ENCODE measurements at places on chromosomes 5 and 9.

DNA sequence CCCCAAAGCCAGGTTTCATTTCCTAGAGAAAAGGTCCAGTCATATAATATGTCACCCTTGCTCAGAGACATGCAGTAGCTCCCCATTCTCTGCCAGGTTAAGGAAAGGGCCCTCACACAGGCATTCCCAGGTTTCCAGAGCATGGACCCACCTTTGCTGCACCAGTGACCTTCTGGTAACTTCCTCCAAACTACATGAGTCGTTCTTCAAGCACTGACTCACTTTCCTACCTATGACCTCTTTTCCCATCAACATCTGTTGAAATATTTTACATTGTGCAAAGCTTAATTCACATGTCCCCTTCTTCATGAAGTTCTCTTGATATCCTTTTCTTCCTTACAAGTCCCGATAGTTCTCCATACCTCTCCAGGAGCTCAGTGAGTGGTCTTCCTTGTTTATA is 25.9 kb downstream of the SH3TC2 start:
- no peak for DNase-seq

DNA sequence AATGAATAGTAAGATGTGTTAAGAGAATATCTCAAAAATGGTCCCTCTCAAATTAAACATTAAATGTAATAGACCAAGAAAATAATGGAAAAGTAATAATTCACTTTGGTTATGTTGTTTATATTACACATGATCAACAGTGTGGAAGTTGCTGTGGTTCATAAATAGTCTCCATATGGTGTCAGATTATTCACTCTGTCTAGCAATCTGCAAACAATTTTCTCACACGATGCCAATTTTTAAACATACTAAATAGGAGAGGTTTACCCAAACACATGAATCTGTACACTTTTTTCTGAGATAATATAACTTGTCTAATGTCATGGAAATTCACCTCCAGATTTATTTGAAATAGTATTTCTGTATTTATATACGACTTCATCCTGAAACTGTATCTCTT is 217.4 kb upstream of the FBXL7 start:
- DNase-seq = no peak

DNA sequence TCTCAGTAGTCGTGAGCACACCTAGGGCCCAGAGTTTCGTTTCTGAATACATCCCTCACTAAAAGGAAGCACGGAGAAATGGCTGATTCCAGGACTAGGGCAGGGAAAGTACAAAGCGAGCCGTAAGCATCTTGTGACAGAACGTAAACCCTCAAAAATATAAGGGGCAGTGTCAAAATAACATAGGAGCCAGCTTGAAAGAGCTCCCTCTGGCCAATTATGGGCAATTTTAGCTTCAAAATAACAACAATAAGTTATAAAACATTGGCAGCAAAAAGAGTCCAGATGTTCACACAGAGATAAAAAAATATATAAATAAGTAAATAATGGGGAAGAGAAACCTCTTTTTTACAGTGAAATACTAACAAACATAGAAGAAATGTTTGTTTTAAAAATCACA is 18.5 kb upstream of the GLIS3 start:
- DNase-seq = no peak

GRCh38 chr5:150038547-150038946 is 38.0 kb downstream of the HMGXB3 start:
- no peak for DNase-seq

GRCh38 chr5:84213861-84214260 is 170.8 kb downstream of the EDIL3 start:
- DNase-seq = no peak

DNA sequence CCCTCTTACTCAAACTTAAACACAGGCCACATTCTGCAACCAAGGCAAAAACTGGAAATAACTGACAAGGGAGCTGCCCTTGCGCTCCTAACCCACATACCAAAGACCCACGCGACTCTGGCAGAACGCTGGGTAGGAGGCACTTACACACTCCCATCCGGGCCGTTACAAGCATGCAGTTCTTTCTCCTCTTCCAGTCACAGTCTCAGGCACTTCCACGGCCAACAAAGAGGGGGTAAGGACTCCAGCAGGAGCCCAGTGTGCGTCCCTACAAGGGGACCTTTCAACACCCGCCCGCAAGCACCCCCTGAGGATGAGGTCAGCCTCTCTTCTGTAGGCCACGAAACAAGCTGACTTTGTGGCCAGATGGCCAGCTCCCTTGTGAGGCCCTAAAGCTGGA is 57.4 kb downstream of the SERINC5 start:
- DNase-seq = no peak

GRCh38 chr5:60961685-60962084 is 16.7 kb downstream of the NDUFAF2 start:
- no peak for DNase-seq

GRCh38 chr5:123154886-123155445 is 65.9 kb downstream of the PRDM6 start:
- no peak for DNase-seq

DNA sequence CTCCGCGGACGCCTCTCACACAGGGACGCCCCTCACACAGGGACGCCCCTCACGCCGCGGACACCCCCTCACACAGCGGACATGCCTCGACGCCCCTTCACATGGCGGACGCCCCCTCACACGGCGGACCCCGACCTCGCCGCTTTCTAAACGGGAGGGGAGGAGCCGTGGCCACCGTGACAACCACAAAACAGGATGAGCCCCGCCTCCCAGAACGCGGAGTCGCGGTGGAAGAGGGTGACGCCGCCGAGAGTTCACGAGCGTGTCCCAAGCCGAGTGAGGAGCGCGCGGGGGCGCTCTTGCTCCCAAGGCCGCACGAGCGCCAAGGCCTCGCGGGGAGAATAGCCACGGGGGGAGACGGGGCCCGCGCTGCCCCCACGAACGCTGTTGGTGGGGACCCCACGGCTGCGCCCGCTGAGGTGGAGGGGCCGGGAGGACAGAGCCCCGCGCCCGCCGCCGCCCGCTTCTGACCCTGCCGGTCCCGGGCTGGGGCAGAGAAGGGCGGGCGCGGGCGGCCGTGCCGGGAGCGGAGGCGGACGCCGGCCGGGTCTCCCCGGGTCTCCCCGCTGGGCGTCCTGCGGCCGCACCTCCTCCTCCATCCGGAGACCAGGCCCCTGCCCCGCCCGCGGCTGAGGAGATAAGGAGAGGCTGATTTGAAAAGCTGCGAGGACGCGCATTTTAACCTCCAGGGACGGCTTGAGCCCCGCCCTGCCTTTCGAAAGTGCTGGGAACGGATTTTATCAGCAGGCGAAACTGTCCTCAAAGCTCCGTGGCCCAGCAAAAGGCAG is 3.9 kb upstream of the NKD2 start:
- peak; percentile 61 for DNase-seq

GRCh38 chr5:31987985-31988710 is 186.0 kb downstream of the GOLPH3 start:
- no peak for DNase-seq

DNA sequence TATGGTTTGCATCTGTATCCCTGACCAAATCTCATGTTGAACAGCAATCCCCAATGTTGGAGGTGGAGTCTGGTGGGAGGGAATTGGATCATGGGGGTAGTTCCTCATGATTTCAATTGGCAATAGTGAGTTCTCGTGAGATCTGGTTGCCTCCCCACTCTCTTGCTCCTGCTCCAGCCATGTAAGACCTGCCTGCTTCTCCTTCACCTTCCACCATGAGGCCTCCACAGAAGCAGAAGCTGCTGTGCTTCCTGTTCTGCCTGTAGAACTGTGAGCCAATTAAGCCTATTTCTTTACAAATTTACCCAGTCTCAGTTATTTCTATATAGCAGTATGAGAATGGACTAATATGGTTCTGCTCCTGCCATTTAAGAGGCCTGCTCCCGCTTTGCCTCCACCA is 32.9 kb downstream of the SCAI start:
- no peak for DNase-seq

- DNase-seq = no peak
Measured at GRCh38 chr5:111782216-111782615, 25.2 kb upstream of the NREP start.

- DNase-seq = no peak
Measured at GRCh38 chr5:84137541-84137940, 247.1 kb downstream of the EDIL3 start.

GRCh38 chr5:119512277-119512676 is 60.0 kb downstream of the HSD17B4 start:
- DNase-seq = no peak

- DNase-seq = no peak
Measured at GRCh38 chr5:54313311-54314270, 3.2 kb upstream of the ARL15 start.

GRCh38 chr5:93381057-93381456 is 200.0 kb downstream of the NR2F1-AS1 start:
- no peak for DNase-seq

DNA sequence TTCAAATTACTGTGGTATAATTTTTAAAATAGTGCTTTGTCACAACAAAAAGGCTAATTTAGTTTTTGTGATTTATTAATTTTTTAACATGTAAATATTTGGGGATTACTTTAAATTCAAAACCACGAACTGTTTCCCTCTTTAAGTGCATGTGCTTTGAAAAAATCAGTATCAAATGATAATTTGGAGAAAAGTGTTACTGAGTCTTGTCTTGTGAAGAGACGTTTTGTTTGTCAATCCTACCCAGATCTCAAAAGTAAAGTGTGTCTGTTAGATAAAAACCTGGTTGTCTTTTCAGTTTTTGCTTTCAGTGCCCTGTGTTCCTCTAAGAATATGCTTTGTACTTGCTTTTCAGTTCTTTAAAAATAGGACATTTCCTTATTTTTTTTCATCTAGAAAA is 7.7 kb downstream of the ZSWIM6 start:
- DNase-seq = no peak

DNA sequence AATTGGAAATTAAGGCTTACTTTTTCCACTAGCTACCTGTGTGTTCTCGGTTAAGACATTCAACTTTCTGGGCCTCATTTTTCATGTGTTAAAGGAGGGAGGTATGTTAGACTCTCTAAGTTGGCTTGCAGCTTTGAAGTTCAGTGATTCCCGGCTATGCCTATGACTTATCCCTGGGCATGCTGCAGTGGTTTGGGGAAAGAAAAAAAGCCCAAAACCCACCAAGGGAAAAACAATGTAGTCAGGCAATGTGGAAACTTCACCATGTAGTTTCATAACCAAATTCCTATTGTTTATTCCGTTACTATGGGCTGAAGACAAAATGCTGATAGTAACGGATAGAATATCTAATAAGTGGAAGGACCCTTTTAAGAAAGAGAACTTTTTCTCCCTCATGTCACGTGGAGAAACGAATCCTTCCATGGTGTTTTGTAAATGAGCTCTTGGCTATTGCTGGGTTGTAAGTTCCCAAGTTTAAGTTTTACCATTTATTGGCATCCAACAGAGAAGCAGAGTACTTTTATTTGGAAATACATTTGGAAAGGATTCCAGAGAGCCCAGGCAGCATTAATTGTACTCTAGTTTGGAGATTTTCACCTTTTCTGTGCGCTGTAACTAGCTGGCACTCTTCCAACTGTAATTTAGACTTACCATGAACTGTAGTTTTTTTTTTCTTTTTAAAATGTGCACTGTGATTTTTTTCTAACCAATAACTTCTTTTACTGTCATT is 84.9 kb upstream of the MPDZ start:
- no peak for DNase-seq

GRCh38 chr5:142654578-142655058 is 31.3 kb downstream of the FGF1 start:
- DNase-seq = no peak

DNA sequence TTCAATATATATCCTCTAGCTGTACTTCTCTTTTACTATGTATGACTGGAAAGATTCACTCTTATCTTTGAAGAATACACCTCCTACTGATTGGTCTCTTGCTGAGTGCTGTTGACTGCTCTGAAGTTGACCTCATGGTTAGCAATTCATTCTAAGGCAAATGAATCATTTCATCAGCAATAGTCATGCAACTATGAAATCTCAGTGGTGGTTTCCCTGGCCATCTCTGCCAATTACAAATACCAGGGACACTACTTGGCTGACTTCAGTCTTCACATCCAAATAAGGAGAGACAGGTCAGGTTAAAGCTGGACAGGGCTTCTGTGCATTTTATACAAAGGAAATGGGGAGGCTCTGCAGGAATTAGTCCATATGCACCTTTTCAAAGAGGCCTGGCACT is 333.5 kb upstream of the ACTBL2 start:
- no peak for DNase-seq

- no peak for DNase-seq
Measured at GRCh38 chr9:105296877-105297287, 52.4 kb downstream of the SLC44A1 start.

DNA sequence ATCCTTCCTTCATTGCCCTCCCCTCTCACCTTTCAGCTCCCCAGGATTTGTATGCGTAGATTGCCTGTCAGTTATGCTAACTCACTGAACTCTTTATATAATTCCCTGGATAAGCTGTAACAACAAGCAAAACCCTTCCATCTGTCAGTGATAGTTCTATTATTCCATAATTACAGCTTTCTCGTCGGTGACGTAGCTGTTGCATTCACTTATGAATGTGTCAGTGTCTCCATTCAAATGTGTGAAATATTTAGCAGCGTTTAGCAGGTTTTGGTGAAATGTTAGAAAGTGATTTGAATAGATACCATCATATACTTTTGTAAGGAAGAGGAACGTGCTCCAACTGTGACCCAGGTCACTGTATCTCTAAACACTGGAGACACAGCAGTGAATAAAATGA is 45.2 kb downstream of the PIP5K1B start:
- no peak for DNase-seq

GRCh38 chr9:96246267-96246671 is 55.7 kb downstream of the HSD17B3 start:
- DNase-seq = no peak

DNA sequence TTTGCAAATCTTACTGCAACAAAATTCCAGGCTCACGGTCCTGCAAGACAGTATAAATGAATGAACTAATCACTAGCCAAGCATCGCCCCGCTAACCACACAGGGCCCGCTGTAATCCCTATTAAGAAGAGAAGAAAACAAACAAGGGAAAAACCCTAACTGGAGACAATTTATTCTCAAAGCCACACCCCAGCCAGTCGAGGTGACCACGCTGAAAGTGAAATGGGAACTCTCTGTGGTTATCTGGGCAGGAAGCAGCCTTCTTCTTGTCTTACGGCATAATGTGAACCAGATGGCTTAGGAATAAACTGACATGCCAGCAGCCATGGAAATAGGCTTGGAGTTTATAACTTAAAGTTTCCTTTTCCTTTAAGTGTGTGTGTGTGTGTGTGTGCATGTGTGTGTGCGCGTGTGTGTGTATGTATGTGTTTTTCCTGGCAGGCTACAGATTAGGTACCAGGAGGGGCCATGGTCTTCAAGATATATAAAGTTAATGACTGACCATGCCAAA is 120.2 kb downstream of the SEMA6A start:
- DNase-seq = no peak

All from stimulated activated CD8-positive, alpha-beta memory T cell treated with anti-CD3 and anti-CD28 coated beads, Interleukin-4, amount 100 ng/mL, for 48 hours (primary cell).